Testis (tissue), 5 donors: ENCODE measurements at places on chromosomes 4 and X. TPM values are rescaled to one million over a fixed set of nuclear protein-coding genes. Genes with fewer than 3 reads are reported as not detected.
A peak's percentile ranks its signal among the peaks of the same experiment; 100 is the strongest.

The FREM3 gene
- 0.08 TPM for total RNA-seq

GRCh38 chr4:157882901-157883300, 289.9 kb downstream of the GASK1B start:
- DNase-seq = no peak

The PNMA5 gene
- total RNA-seq = 13.9 TPM

The SLC26A1 gene
- 2.0 TPM for total RNA-seq

DNA sequence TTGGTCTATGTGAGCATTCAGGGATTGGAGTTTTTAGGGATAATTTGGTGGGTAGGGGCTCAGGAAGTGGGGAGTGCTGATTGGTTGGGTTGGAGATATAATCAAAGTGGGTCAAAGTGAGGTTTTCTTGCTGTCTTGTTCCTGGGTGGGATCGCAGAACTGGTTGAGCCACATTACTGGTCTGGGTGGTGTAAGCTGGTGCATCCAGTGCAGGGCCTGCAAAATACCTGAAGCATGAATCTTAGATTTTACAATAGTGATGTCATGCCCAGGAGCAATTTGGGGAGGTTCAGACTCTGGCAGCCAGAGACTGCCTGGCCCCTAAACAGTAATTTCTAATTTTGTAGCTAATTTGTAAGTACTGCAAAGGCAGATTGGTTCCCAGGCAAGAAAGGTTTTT, 665.6 kb upstream of the PRKX start:
- DNase-seq = no peak

- DNase-seq = no peak
Measured at GRCh38 chrX:18898492-18898891, 85.4 kb downstream of the PHKA2 start.

GRCh38 chr4:81635739-81636138, 164.0 kb upstream of the RASGEF1B start:
- peak; percentile 26 for DNase-seq

GRCh38 chrX:48902776-48903175, 5.0 kb downstream of the PQBP1 start:
- no peak for DNase-seq
